ENCODE measurements at places on chromosomes 4 and X.

DNA sequence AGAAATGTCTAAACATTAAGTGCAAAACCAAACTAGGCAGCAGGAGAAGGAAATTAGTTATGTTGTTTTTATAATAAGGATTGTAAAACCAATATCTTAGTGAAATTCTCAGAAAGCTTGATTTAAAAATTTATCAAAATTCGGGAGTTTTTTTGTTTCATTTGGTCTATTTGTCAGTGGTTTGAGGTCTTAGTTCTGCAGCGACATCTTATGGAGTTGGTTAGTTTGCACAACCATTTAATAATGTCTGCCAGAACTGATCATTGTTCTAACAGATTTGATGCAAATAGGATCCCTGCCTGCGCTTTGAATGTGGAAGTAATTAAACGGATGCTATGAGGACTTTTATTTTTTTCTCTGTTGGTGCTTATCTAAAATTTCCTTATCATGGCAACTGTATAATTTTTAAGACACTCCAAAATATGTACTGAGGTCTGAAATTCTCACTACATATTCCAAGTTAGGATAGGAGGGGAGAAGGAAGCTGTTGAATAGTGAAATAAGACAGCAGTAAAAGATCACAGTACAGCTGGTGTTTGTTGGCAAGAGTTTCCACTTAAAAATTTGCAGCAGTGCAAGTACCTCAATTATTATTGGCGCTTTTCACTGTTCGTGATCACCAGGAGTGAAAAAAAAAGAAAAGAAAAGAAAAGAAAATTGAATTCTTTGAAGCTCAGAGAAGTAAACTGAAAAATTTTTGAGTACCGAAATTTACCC lies 2521.4 kb downstream of the ARAP2 start:
- DNase-seq, result no peak

GRCh38 chr4:101451086-101451485 lies 103.8 kb upstream of the PPP3CA start:
- no peak for DNase-seq

DNA sequence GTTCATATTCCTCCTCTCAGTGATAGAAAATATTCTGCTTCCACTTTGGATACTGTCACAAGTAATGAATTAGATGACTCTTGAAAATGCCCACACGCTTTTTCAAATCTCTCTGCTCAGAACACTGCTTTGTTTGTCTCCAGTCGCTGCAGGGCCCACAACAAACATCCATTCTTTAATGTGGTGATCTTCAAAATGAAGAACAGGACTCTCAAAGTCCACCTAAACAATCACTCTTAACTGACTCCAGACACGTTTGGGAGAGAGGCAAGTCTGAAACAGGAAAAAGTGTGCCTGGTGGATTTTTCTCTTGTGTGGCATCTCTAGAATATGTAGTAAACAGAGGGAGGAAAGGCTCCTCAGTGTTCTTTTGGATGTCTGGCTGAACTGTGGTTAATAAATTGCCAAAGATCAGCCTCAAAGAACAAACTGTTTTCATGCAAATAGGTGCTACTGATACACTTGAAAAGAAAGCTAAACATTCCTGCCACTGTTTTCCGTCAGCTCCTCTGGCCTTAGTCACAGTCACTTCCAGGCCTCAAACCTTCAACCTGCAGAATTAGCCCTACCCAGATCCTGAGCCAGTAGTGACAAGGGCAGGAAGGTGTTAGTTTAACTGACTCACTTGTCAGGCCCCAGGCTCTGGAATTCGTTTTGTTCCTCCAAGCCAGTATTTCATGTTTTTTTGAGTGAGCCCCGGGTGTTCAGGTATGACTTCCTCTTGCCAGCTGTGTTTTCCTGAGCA lies 259.6 kb upstream of the GPC4 start:
- no peak for DNase-seq

DNA sequence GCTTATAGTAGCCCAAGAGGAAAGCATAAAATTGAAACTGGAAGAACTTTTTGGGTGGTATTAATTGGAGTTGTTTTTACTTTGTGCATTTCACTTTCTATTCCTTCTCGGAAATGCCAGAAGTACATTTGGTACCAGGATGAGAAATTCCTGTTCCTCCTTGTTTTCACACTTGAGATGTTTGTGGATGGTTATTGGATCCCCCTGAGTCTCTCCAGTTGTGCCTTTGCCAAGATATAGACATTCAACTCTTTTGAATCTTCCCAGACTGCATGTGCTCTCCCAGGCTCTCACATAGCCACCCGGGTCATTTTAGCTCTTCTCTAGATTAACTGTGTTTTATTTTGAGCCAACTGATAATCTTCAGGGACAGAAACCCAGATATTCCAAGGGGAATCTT lies 120.5 kb downstream of the AFF1 start:
- no peak for DNase-seq

DNA sequence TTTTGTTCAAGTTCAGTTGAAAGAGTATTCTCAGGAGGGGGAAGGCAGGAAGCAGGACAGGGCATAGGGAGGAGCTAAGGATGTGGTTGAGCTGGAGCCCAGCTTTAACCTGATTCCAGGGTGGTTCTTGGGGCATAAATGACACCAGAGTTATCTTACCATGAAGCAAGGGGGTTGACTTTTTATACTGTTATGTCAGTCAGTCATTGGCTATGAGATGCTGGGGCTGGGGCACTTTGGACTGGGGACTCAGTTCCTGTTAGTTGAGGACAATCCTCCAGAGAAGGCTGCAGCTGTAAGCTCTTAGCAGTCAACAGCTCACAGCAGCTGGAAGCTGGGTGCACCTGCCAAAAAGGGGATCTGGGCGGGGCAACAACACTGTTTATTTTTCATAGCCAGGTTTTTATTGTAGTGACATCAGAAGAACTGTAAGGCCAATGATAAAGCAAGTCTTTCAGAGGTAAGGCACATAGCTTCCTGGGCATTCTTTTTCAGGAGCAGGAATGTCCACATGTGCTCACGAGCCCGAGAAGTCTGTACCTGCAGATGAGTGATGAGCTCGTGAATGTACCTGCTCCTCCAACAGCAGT lies 78.5 kb downstream of the MID1IP1 start:
- no peak for DNase-seq

DNA sequence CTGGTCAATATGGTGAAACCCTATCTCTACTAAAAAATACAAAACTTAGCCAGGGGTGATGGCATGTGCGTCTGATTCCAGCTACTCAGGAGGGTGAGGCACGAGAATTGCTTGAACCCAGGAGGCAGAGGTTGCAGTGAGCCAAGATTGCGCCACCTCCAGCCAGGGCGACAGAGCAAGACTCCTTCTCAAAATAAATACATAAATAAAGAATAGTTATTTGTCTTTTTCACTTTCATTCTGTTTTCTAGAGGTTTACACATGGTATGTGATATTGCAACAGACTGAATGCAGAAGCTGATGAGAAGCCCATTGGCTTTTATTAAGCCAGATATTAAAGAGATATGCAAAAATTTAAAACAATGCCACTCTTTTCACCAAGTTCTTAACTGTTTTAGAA lies 8.2 kb downstream of the KLHL15 start:
- DNase-seq, result no peak

- DNase-seq, result no peak
These were observed 2.5 kb downstream of the BDH2 start for GRCh38 chr4:103097112-103097511.

- DNase-seq, result peak; percentile 23
These were observed 95.9 kb upstream of the DUSP21 start for GRCh38 chrX:44747969-44748368.

DNA sequence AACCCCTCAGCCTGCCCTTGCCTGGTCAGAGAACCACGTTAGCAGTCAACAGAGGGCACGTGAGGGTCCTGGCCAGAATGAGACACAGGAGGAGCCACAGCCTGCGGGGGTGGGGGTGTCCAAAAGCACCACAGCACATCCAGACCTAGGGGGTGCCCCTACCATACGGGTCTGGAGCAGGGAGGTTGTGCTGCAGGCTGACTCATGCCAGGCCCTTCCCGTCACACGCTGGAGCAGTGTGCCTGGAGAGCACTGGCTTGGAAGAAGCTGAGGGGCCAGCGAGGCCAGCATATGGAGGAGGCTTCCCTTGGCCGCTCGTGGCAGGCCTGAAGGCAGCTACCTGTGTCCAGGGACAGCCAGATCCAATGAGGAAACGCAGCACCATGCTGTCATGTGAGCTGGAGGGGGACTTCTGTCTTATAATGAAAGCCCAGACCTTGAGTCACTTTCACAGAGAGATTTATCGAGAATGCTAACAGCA lies 1.5 kb upstream of the IRAK1 start:
- peak; percentile 83 for DNase-seq

DNA sequence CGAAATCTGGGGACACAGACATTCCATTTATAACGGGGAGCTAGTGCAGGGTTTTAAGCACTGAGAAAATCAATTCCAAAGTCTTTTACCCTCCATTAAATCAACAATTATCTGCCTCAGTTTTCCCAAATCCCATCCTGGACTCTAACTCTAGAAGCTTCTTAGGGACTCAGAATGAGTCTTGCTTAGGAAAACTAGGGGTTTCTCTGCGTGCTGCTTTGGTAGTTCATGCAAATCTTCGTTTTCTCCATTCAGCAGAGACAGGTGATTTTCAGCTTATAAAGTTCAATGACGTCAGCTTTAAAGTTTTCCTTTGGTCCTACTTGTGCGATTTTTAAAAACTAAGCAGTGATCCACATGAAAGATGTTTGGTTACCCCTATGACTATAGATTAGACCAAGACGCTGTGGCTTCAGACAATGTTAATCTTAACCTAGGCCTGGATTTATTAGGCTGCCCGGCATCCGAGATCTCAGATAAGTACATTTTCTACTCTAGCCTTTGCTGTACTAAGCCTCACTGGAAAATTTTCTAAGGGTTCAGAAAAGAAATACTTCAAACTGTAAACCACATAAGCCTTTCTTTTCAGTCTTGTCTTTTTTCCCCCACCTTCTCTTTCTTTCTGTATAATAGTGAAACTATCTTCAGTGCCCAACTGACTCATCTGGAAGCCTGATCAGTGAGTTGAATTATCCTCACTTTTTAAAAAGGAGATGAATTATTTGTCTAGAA lies 121.4 kb upstream of the GATB start:
- no peak for DNase-seq

GRCh38 chr4:8046925-8047541 lies 107.4 kb upstream of the AFAP1 start:
- no peak for DNase-seq

DNA sequence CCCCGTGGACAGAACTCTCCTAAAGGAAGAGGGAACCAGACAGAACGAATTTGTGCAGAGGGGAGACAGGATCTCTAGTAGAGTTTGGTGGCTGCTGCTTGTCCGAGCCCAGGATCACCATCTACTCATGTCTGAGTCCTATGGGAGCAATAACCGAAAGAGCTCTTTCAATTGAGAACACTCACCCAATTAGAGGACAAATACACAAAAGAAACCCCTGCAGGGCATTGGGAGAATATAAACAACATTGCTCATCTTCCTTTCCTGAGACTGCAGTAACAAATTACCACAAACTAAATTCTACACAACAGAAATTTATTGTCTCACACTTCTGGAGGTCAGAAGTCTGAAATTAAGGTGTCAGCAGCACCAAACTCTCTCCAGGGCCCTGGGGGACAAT lies 65.6 kb downstream of the SPINK2 start:
- DNase-seq, result peak; percentile 63

GRCh38 chr4:7139167-7139982 lies 53.0 kb upstream of the SORCS2 start:
- no peak for DNase-seq

DNA sequence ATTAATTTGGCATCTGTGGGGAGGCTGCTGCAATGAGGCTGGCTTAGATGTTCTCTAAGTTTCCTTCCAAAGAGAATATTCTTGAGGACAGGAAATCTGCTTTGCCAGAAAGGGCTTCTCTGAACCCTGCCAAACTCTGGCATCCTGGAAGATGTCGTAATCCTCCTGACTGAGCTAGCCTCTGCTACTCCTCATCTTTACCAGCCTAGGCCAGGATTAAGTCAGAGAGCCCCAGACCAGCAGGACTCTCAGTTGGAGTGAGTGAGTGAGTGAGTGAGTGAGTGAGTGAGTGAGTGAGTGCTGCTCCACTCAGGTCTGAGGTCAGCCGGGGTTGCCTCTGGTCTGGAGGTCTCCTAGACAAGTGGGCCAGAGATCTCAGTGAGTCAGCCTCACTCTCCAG lies 104.9 kb upstream of the SOD3 start:
- DNase-seq, result no peak
